Ureter (tissue), 1 donor: ENCODE measurements at places on chromosomes 5 and 9. TPM values are rescaled to one million over a fixed set of nuclear protein-coding genes. Genes with fewer than 3 reads are reported as not detected.

Gene TLX3
- not detected for total RNA-seq

Gene SLC2A8
- 38.4 TPM for total RNA-seq

Gene FLT4
- 12.1 TPM for total RNA-seq

Gene ZMAT2
- total RNA-seq: 58.5 TPM

Gene ZFR
- total RNA-seq: 85.1 TPM

Gene RNF145
- total RNA-seq: 96.1 TPM

Gene FOXD4
- total RNA-seq: not detected

Gene PCDHB4
- total RNA-seq: 2.2 TPM
